Stimulated activated naive CD4-positive, alpha-beta T cell (primary cell): ENCODE measurements at places on chromosomes 3 and 15.

DNA sequence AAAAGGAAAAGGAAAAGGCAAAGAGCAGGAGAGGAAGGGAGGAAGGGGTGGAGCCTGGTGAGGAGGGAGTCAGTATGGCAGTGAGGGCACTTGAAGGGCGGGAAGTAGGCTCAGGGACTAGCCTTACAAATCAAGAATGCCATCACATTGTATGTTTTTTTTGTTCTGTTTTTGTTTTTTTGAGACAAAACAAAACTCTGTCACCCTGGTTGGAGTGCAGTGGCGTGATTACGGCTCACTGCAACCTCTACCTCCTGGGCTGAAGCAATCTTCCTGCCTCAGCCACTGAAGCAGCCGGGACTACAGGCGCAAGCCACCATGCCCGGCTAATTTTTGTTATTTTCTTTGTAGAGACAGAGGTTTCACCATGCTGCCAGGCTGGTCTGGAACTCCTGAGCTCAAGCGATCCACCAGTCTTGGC lies 10.5 kb upstream of the PIK3CB start:
- DNase-seq: no peak

- no peak for DNase-seq
Observed at GRCh38 chr3:153052096-153052460, 109.9 kb upstream of the RAP2B start.

DNA sequence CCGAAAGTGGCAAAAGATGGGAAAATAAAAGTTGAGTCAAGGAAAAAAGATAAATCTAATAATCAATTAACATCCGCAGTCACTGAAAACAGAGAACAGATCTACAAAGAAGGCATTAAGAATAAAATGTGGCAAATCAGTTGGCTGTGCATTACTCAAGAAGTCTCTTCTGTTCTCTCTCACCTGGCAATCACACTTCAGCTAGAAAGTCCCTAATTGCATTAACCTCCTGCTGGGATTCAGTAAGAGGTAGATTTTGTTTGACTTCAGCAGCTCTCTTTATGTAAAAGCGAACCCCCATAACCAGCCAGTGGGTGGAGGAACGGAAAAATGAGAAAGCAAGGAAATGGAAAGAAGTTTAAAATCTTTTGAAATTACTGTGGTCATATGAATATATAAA lies 94.7 kb upstream of the PLXND1 start:
- DNase-seq: no peak

DNA sequence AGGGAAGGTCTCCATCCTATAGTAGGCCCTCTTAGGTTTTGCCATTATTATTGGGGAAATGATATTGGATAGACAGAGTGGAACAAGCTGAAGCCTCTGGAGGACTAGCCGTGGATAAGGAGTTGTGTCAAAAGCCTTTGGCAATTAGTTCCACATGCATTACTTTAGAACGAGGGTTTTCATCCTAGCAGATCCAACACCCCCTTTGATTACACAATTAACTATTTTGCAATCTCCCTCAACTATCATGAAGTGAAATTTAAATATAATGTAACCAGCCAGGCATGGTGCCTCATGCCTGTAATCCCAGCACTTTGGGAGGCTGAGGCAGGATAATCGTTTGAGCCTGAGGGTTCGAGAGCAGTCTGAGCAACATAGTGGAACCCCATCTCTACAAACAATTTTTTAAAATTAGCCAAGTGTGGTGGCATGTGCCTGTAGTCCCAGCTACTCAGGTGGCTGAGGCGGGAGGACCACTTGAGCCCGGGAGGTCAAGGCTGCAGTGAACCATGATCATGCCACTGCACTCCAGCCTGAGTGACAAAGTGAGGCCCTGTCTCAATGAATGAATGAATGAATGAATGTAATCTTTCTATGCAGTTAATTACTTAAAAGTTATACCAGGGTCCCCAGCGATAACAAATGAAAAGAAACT lies 56.8 kb downstream of the PXYLP1 start:
- DNase-seq: no peak

- no peak for DNase-seq
Observed at GRCh38 chr3:44762170-44762677, 630 bp downstream of the KIF15 start.

GRCh38 chr3:60413551-60413950 lies 837.7 kb downstream of the FHIT start:
- no peak for DNase-seq

DNA sequence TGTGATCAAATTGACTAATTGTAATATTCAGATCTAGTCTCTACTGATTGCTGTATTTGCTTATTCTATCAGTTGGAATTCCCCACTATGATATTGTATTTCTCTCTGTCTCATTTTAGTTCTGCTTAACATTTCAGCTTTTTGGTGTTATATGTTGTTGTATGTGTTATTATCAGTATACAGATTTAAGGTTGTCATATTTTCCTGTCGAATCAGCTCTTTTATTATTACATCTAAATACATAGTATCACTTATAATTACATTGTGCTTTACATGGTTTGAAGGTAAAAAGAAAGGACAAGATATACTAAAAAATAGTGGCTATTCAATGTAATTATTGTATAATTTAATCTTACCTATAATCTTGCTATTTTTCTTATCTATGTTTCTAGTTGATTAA lies 207.3 kb downstream of the LRTM1 start:
- no peak for DNase-seq

GRCh38 chr3:47652142-47652541 lies 73.5 kb upstream of the CSPG5 start:
- DNase-seq: no peak

GRCh38 chr3:25910997-25911396 lies 121.1 kb downstream of the OXSM start:
- peak; percentile 9 for DNase-seq

GRCh38 chr15:26197719-26198118 lies 334.6 kb upstream of the ATP10A start:
- no peak for DNase-seq

GRCh38 chr15:31345606-31346366 lies 19.2 kb downstream of the KLF13 start:
- DNase-seq: no peak
